ENCODE measurements at places on chromosomes 7 and 10. TPM values are rescaled to one million over a fixed set of nuclear protein-coding genes. Genes with fewer than 3 reads are reported as not detected.

Gene ABCC2
- 0.58 TPM for total RNA-seq

Gene BEND7
- total RNA-seq: 5.6 TPM

Gene ITGB8
- total RNA-seq: 7.2 TPM

Gene SLF2
- total RNA-seq: 66.2 TPM

Gene ZNF467
- 0.26 TPM for total RNA-seq

Gene ACSL5
- 0.71 TPM for total RNA-seq

Gene GSAP
- total RNA-seq: 24.8 TPM

Gene PIK3AP1
- not detected for total RNA-seq

DNA sequence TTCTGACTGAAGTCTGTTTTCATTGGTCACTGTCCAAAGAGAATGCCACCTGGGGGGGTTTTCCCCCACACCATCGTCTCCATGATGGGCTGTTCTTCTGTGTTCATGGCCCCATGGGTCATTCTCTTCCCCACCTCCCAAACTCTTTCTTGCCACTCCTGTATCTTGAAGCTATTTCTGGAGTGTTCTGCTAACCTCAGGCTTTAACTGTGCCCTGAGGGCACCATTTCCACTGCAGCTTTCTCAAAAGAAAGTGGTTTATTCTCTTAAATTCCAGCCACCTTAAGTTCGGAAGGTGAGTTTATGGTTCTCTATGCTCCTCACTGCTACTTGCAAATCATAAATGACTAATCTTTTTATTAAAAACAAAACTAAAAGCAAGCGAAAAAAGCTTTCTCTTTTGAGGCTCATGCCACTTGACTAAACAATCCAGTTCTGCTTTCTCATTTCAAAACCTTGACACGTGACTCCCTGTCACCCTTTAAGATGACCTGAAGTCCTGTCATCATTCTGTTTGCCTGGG is 7.4 kb upstream of the APBB1IP start:
- DNase-seq: no peak

DNA sequence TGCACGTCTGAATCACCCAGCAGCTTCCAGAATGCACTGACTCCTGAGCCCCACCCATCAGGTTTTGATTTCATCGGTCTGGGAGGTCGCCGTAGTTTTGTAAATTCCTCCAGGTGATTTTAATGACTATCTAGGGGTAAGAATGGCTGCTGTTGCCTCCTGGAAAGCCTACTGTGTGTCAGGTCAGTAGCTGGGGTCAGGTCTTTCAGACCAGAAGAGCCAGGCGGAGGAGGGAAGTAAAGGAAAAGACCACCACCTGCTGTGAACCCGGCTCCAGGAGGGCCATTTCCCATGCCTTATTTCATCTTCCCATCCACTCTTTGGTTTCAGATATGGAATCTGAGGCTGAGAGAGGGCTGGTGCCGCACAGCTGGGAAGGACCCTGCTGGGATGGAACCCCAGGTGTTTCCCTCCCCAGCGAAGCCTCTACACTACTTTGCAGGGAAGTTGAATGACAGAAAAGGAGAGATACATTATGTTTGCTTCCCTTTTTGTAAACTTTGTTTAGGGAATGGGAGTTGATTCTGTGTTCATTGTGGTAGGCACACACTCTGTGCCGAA is 19.8 kb downstream of the ADAMTS14 start:
- DNase-seq: no peak

- DNase-seq: no peak
These were observed 28.3 kb downstream of the CRCP start for GRCh38 chr7:66142996-66143395.

- no peak for DNase-seq
These were observed 236.6 kb downstream of the CDK14 start for GRCh38 chr7:90832726-90833125.

DNA sequence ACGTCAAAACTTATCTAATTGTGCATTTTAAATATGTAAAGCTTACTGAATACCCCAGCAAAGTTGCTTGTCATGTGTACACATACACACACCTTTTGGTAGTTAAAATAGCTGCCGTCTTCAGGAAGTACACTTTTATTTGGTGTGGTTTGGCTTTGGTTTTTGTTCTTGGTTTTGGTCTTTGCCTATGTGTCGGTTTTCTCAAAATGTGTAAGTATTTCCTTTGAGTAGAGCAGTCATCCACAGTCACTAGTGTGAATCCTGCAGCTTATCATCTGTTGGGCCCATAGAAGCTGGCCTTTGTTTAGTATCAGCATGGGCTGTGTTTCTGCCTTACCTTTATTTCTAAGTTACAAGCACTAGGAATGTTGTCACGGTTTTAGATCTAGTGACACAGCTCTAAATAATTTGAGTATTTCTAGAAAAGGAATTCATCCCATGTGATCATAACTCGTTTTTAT is 35.3 kb downstream of the NET1 start:
- no peak for DNase-seq

DNA sequence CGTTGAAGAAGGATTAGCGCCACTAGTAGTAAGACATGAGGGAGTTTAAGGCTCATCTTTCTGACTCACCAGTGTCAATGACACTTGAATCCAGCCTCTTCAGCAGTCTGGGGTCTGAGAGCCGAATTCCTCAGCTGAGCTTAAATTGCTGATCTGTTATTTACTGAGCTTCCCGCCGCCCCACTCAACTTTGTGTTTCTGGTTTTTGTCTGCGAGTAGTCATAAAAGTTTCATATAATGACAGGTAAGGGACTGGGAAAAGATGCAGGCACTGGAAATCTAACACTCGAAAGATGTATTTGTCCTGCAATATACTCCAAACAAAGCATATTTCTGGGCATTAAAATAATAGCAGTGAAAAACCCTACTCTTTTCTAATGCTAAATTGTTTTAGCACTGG is 51.2 kb upstream of the RELN start:
- DNase-seq: no peak

DNA sequence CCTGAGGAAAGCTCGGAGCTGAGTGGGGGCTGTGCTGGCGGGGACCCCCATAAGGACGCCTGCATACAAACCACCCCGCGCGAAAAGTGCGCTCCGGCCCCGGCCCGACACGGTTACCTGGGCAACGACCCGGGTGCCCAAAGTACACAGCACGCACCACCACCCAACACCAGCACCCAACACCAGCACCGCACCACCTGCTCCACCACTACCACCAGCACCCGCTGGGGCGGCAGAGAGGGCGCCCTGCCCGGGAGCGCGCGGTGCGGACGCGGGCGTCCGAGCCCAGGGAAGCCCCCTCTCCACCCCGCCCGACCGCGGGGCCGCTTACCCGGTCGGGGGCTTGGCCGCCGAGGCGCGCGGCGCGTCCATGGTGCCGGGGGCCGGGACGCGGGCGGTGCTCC is 345 bp downstream of the COBL start:
- no peak for DNase-seq

DNA sequence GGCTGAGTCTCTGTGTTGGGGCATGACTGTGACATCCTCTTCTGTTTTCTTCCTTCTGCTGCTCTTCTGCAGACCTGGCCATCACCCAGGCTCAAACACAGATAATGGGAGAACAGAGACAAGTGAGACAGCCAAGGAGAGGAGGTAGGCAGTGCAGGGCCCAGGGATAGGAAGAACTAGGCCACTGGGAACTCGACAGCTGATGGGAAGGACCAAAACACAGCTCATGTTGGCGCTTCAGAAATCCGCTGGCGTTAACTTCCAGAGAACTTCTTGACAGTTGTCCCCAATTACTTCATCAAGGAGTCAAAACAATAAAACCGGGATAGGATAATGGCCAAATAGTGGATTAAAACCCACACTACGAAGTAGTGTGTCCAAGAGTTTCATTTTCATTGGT is 97.0 kb upstream of the PALS2 start:
- no peak for DNase-seq

DNA sequence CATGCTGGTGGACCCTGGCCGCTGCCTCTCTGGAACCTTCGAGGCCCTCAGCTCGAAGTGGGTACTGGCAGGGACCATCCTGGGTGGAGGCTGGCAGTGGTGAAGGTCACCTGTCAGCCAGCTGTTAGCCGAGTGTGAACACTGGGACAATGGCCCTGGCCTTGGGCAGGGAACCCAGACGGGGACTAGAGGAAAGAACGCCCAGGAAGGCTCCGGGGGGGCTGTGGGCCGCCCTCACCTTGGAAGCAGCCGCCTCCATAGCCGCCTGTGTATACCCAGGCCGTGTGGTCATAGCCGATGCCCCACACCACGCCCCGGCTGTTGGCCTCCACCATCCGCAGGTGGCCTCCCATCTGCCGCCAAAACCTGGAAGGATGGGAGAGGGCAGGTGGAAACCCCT is 17.6 kb downstream of the BHLHA15 start:
- no peak for DNase-seq

DNA sequence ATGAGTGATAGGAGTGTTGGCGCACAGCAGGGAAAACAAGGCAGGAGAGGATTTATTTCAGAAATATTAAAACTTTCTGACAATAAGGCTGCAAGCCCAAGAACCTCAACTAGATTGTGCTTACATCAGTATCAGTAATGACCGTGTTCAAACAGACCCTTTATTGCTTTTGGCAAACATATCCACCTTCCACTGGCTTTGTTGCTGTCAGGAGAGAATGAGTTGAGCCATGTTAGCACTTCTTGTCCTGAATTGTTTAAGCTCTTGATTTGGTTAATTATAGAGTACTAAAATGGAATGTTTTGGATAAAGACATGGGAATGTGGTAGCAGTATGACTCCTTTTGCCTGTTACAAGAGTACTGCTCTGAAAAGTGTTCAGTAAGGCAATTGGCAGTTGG is 3.8 kb downstream of the AHCYL2 start:
- DNase-seq: no peak

DNA sequence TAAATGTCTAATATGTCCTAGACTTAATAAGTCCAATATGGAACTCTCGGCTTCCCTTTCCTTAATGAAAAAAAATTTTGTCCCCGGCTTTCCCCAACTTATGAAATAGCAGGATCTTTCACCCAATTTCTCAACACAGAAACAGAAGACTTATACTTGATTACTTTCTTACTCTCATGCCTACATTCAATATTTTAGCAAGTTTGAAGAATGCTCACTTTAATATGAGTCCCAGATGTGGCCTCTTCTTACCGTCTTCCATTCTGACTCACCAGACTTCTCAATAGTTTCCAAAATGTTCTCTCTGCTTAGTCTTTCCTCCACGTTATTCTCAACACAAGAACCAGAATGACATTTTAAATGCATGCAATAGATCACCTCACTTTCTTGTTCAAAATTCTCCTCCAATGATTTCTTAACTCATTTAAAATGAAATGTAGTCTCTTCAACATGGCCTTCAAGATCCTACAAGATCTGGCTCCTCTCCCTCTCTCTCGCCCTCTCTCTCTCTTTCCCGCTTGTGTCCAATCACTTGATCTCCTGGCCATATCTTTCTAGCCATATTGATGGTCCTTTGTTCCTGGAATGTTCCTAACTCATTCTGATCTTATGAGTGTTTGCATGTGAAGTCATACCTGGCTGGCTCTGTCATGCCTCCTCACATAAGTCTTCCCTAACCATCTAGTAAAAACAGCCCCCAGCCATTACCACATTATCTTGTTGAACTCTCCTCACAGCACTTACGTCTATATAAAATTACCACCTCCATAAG is 119.7 kb upstream of the FAM3C start:
- DNase-seq: no peak

GRCh38 chr10:16999665-17000451 is 129.8 kb downstream of the CUBN start:
- no peak for DNase-seq

DNA sequence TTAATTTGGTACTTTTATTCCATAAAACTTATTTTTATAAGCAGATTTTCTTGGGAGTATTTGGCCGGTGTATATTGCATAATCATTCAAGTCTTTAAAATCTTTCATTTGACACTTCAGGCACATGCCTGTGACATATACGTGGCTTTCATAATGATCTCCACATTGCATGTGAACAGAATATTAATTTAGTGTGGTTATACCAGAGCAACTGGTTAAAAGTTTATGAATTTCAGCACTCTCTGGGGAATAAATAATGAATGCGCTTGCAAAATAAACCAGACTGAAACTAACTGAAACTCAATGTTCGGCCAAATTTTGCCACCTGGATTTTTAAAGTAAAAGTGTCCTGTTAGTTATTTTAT is 242.3 kb downstream of the GLI3 start:
- DNase-seq: peak; percentile 61

GRCh38 chr7:82714883-82715282 is 271.3 kb upstream of the CACNA2D1 start:
- no peak for DNase-seq

GRCh38 chr10:132460071-132460470 is 63.1 kb downstream of the PWWP2B start:
- DNase-seq: no peak

- DNase-seq: no peak
These were observed 6.1 kb downstream of the CRYGN start for GRCh38 chr7:151433721-151434400.

DNA sequence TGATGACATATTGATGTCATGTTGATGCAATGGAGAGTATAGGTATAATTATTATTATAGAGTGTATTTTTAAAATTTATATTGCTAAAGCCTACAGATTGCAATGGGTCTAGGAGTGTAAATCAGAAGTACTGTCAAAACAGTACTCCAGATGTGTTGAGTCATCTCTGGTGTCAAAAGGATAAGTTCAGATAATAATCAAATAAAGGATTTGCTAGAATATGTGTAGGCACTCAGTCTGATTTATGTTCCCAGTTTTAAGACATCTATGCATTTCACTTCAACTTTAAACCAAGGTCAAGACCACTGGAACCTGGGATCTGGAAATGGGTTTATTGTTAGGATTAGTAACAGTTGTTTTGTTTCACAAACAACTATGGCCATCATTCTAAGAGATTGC is 342.3 kb upstream of the BMPER start:
- DNase-seq: no peak

- no peak for DNase-seq
These were observed 93.5 kb downstream of the PAXIP1 start for GRCh38 chr7:154909241-154910105.

DNA sequence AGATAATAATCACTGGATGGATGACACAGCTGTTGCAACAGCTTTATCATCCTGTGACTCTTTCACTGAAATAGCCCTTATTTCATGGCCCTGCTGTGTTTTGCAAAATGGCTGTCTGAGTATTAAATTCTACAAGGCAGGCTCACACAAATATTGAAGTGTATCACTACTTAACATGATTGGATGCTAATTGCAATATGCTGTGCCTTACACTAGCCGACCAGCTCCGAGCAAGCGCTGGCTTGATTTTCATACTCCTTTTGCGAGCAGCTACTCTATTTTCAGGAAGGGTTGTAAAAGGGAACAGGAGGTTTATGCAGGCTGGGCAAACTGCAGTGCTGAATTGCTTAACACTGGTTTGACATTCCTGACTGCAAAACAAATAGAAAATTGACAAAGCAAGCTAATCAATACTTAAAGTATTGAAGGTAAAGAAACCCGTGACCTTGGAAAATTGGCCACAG is 121.6 kb downstream of the CACNB2 start:
- no peak for DNase-seq

GRCh38 chr7:130959743-130960207 is 225.8 kb upstream of the KLF14 start:
- DNase-seq: peak; percentile 89

DNA sequence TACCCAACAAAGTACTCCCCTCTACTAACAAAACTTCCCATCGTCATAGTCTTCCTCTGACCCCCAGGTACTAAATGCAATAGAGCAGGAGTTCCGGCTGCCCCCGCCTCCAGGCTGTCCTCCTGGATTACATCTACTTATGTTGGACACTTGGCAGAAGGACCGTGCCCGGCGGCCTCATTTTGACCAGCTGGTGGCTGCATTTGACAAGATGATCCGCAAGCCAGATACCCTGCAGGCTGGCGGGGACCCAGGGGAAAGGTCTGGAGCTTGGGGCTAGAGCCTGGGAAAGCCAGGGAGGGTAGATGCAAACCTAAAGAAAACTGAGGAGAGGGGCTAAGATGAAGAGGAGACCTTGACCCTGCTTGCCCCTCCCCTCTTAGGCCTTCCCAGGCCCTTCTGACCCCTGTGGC is 15.3 kb downstream of the EPHB6 start:
- no peak for DNase-seq

GRCh38 chr7:72118366-72118765 is 293.8 kb downstream of the CALN1 start:
- DNase-seq: no peak

Measured in LHCN-M2 (cell line).